ENCODE measurements at places on chromosomes 6 and 20. TPM values are rescaled to one million over a fixed set of nuclear protein-coding genes. Genes with fewer than 3 reads are reported as not detected.

ADGB gene
- total RNA-seq = not detected

KIAA0408 gene
- 5.9 TPM for total RNA-seq

SLC2A10 gene
- 3.8 TPM for total RNA-seq

FAM209B gene
- not detected for total RNA-seq

SCRT2 gene
- total RNA-seq = not detected

DCDC2 gene
- total RNA-seq = 0.51 TPM

PGK2 gene
- not detected for total RNA-seq

SLC22A7 gene
- total RNA-seq = not detected

TUBB2A gene
- 145 TPM for total RNA-seq

C20orf202 gene
- total RNA-seq = not detected

GSTA2 gene
- total RNA-seq = not detected

MAPK13 gene
- 0.18 TPM for total RNA-seq

ARFGAP1 gene
- total RNA-seq = 79.6 TPM

SRSF12 gene
- 0.51 TPM for total RNA-seq

CDKN1A gene
- total RNA-seq = 48.8 TPM

GPR63 gene
- 3.0 TPM for total RNA-seq

EHMT2 gene
- total RNA-seq = 72.8 TPM

NR2E1 gene
- 2.1 TPM for total RNA-seq

PTGIS gene
- 0.54 TPM for total RNA-seq

NHLRC1 gene
- total RNA-seq = 2.6 TPM

MCCD1 gene
- total RNA-seq = not detected

AKIRIN2 gene
- 14.6 TPM for total RNA-seq

SALL4 gene
- total RNA-seq = 0.86 TPM

PPIL6 gene
- total RNA-seq = 3.8 TPM

TNXB gene
- 0.11 TPM for total RNA-seq

HLA-DQA2 gene
- not detected for total RNA-seq

GHRH gene
- not detected for total RNA-seq

SLC26A8 gene
- not detected for total RNA-seq

DDAH2 gene
- 46.1 TPM for total RNA-seq

CCM2L gene
- 2.1 TPM for total RNA-seq

BTNL2 gene
- total RNA-seq = not detected

PARD6B gene
- 26.0 TPM for total RNA-seq

CALHM6 gene
- total RNA-seq = 6.0 TPM

BMP5 gene
- 1.4 TPM for total RNA-seq

PLN gene
- not detected for total RNA-seq

APOBEC2 gene
- total RNA-seq = not detected

RNF146 gene
- total RNA-seq = 19.0 TPM

SASH1 gene
- 12.4 TPM for total RNA-seq

F13A1 gene
- total RNA-seq = 0.06 TPM

DOK5 gene
- 0.06 TPM for total RNA-seq

SLC17A2 gene
- total RNA-seq = not detected

MATN4 gene
- not detected for total RNA-seq

OPRM1 gene
- not detected for total RNA-seq

ZNF322 gene
- 23.2 TPM for total RNA-seq

TMEM74B gene
- total RNA-seq = 0.06 TPM

CLPSL2 gene
- total RNA-seq = not detected

TXLNB gene
- not detected for total RNA-seq
